Type B pancreatic cell (in vitro differentiated cells): ENCODE measurements at places on chromosomes 7 and 10.

DNA sequence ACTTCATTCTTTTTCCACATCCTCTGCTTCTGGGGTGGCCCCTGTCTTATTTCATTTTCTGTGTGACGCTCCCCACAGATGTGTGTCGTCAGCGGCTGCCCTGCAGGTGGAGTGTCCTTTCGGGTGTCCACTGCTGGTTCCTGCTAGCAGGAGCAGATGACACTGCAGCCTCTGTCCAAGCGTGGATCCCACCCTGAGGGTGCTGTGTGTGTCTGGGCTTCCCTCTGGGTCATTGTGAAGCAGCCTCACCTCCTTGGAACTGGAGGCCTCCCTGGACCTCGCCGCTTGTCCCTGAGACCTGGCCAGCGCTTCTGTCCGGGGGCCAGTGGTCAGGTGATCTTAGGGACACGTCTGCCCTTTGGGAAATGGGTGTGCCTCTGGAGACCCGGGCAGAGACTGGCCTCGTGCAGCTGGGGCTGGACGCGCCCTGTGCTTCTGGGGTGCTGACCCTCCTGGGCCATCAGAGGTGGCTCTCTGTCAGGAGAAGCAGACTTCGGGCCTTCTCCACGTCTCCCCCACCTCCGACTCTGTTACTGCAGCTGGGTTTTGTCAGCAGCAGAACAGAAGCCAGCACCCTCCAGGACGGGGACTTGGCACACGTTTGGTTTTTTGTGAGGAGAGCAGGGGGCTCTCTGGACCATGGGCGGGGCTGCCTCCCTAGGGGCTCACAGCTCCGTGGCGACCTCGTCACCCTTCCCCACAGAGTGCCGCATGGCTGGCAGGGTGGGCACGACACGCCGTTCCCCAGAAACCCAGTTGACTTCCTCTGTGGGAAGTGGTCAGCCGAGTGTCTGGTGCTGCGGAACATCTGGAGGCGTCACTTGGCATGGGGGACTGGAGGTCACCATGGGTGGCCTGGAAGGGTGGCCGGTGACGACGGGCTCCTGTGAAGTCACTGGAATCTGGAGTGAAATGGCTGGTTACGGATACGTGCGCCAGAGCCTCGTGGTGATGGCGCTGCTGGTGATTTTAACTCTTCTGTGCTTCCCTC is 48.4 kb downstream of the INPP5A start:
- no peak for DNase-seq

DNA sequence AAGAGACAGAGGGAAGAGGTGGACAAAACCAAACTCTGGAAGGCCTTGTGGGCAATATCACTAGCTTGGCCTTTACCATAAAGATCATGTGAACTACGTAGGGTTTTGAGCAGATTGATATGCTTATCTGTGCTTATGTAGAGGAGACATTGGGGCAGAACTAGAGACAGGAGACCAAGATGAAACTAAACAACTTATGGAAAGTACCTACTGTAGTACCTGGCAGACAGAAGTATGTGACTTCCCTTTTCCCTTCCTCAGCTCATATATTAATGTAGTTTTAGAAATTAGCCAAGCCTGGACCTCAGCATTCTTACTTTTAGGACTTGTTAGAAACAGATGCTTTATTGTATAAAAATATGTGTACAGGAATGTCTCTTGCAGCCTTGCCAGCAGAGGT is 14.0 kb upstream of the IL6 start:
- DNase-seq = no peak

GRCh38 chr7:143487566-143487965 is 9.9 kb downstream of the TAS2R41 start:
- DNase-seq = no peak

- DNase-seq = no peak
Observed at GRCh38 chr10:125235093-125236069, 75.0 kb upstream of the CTBP2 start.

GRCh38 chr7:20152511-20152910 is 64.7 kb downstream of the MACC1 start:
- DNase-seq = no peak

DNA sequence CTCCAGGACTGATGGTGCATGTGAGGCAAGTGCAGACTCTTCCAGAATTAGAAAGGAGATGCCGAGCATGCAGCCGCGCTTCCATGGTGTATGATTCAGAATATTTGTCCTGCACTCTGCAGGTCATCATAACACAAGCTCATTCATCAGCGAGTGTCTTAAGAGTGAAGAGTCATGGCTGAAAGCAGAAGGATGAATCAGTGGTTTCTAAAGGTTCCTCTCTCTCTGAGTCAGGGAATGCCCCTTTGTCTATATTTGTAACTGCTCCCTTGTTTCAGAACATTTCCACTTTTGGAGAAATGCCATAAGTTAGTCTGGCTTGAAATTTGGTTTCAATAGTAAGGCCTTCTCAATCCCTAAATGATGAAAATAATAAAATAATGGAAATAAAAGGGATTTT is 52.3 kb downstream of the HECW1 start:
- no peak for DNase-seq

DNA sequence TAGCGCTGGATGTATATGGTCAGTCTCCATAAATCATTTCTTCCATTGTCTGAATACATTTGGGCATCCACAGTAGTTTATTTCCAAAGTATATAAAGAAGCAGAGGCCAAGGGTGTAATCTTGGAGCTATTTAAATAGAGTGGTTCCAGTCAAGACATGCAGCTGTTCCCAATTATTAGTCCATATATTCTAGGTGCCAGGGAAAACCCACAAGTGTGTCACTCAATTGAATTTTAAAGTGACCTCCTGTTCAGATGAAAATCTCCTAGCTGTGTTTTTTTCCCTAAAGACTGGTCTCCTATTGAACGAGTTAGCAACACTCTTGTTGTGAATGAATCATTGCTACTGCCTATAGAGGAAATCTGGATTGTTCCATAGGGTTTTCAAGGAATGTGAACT is 260.2 kb upstream of the BMPER start:
- DNase-seq = no peak

DNA sequence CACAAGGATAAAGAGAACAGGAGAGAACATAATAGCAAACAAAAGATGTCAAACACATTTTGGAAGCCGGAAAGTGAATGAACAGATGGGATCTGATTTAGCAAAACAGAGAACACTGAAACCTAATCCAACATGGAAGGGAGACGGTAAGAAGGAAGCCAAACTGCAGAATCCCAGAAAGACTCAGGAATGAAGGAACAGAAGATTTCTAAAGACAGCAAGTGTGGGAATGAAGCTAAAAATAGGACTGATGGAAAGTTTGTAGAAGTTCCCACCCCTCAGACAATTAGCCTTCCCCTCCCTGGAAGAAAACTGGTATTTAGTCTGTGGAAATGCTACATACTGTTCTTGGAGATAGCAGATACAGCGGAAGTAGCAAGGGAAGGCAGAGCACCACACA is 40.8 kb downstream of the SLC16A12 start:
- no peak for DNase-seq

GRCh38 chr7:28745351-28745750 is 212.8 kb downstream of the TRIL start:
- DNase-seq = no peak

DNA sequence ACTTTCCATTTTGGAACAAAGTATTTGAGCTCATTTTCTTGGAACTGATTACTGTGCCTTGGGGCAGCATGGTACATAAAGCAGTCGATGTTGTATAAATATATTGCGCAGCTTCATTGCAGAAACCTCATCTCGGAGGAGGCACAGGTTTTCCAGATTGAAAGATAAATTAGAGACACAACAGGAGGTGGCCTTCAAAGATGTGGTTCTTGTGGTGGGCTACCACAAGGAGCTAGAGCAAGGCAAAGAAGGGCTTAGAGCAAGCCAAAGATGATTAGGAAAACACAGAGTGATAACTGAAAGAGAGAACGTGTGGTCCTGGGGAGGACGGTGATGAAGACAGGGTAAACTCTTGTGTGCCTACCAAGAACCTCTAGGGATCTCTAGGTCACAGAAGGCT is 169.1 kb upstream of the TNS3 start:
- DNase-seq = no peak

DNA sequence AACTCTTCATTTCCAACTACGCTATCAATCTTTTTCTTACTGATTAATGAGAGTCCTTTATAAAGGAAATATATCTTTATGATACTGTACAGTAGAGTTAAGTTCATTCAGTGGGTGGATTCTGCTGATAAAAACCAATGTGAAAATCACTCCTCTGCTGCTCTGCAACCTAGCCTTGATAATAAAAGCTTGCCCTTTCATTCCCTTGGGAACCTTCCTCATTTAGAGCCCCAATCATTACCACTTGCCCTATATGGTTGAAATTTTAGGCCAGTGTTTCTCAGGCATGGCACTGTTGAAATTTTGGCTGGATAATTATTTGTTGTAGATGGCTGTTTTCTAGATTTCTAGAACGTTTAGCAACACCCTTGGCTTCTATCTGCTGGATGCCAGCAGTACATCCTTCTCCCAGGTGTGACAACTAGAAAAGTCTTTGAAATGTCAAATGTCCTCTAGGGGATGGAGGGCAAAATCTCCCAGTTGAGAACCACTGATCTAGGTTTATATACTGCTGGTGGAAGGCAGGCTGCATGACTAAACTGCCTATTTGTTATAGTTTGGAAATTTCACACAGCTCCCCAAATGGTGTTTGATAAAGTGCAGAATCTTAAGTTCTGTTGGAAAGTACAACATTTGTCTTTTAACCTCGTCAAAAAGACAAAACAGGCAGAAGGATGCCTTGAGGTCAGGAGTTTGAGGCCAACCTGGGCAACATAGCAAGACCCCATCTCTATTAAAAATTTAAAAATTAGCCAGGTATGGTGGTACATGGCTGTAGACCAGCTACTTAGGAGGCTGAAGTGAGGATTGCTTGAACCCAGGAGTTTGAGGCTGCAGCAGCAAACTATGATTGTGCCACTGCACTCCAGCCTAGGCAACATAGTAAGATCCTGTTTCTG is 8.9 kb upstream of the SIRT1 start:
- DNase-seq = no peak

- no peak for DNase-seq
Observed at GRCh38 chr10:63115732-63116383, 17.3 kb upstream of the NRBF2 start.

DNA sequence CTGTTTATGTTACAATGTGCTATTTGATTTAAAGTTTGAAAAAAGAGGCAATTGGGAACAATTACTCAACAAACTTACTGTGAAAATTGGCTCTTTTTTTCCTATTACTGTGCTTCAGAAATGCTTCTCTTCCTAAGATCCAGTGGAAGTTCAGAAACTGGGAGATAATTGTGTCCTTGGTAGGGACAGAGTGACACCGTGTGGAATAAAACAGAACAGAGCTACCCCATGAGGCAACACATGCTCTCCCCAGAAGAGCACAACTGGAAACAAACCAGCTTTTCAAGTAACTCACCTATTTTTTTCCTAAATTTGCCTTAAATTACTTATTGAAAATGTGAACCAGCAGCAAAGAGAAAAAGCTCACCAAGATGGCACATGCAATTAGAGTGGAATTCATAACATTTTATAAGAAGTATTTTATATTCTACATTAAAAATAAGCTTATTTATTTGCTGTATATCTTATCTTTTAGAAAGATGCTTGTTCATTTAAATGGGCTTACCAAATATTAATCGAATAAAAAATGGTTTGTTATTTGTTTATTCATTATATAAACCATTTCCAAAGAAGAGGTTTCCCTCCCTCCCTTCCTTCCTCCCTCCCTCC is 346.1 kb upstream of the ANKRD30A start:
- DNase-seq = no peak

- DNase-seq = peak; percentile 76
Observed at GRCh38 chr7:24573554-24574338, 494 bp downstream of the PALS2 start.

DNA sequence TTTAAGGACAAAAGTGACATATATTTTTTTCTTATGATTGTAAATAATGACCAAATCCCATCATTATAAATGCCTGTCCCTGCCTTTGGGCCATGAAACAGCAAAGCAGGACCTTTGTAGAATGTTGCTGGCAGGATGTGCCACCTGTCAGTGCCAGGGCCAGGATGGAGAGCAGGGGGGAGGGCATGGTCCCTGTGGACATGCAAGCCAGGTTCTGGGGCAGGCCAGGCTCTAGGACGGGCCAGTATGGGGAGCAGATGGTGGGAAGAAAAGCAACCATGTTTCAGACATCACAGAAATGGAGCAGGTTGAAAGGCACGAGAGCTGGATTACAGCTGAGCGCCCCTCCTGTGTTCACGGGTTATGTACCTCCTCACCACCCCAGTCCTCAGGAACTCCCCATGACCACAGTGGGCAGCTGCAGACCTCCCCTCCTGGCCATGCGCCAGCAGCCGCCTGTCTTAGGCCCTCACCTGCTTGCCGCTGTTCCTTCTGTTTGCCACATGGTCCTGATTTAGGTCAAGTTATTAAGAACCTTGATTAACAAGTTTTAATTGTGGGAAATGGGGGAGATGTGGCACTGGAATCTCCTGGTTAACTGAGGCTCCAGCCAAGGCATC is 210.4 kb downstream of the PAXIP1 start:
- DNase-seq = no peak

DNA sequence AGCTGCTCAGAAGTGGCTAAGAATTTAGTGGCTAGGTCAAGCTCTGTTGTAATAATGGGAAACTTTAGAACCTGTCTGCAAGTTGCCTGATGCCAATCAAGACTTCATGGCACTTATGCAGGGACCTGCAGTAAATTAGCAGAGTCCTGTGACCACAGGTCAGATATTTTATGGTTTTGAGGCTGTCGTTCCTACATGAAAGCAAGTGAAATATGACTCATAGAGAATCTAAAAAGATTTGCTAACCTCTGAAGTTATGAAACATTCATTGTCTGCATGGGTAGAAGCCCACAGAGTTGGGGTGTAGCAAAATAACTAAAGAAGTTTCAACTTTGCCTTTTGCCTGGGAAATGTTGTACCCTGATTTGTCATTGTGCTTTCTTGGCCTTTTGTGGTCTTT is 32.3 kb downstream of the SLC39A12 start:
- no peak for DNase-seq

DNA sequence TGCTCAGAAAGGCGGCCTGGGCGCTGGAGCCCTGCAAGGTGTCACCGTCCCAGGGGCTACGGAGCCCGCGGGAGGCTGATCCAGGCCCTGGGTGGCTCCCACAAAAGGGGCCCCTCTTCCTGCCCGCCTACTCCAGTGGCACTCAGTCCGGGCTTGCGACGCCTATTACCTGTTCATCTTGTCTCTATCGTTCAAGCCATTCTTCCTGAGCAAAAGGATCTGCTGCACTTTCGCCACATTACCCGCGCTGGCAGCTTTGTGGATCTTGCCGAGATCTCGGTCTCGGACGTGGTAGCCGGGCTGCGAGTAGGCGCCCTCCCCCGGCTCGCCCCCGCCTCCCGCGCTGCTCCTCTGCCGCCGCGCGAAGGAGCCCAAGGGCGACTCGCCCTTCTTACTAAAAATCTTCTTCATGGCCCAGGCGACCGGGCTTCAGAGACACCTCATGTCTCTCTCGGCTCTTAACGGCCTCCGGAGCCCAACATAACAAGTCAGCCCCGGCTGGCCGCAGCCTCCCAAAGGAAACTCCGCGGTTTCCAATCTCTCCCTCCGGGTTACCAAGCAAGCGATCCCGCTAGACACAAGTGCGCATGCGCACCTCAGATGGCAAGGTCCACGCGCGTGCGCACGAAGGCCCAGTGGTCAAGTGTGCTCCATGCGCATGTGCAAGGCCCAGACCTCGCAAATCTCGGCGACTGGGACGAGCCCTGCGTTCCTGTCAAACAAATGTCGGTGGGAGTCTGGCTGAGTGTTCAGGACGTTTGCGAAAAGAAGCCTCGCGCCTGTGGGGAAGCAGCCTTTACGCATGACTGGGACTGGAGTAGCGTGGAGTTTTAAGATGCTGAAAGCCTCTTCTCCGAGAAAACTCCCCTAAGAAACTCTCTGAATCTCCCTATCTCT is at the start of gene ANKRD26:
TSS of gene ANKRD26 (minus strand) at position 579 of the 897 bp plus-strand sequence. CDS start at position 411, 168 bp downstream.
- peak; percentile 98 for DNase-seq

- DNase-seq = no peak
Observed at GRCh38 chr10:3972460-3973301, 187.7 kb upstream of the KLF6 start.
